ENCODE measurements at places on chromosomes 1 and 21.

- DNase-seq, result no peak
These were observed 71.3 kb upstream of the DNAJC6 start for GRCh38 chr1:65238010-65238409.

DNA sequence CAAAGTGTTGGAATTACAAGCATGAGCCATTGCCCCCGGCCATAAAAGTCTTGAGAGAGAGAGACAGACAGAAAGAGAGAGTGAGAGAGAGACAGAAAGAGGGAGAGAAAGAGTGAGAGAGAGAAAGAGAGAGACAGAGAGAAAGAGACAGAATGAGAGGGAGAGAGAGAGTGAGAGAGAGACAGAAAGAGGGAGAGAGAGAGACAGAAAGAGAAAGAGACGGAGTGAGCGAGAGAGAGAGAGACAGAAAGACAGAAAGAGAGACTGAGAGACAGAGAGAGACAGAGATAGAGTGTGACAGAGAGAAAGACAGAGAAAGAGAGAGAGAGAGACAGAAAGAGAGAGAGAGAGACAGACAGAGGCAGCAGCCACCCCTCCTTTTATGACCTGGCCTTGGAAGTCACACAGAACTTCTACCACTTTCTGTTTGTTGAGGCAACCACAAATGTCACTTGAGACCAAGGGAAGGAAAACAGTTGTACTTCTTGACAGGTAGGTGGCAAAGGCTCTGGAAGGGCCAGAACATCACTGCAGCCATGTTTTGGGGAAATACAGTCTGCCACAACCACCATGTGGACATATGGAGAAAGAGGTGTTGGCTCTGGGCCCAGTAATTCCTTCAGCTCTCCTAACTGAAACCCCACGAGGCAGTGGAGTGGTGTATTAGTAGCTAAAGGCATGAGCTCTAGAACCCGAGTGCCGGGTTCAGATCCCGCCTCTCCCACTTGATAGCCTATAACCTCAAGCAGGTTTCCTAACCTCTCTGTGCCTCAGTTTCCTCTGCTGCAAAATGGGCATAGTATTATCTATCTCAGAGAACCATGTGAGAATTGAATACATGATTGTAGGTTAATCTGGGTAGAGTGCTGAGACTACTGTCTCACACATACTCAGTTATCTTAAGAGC, 50.6 kb downstream of the TNFRSF8 start:
- DNase-seq, result no peak

DNA sequence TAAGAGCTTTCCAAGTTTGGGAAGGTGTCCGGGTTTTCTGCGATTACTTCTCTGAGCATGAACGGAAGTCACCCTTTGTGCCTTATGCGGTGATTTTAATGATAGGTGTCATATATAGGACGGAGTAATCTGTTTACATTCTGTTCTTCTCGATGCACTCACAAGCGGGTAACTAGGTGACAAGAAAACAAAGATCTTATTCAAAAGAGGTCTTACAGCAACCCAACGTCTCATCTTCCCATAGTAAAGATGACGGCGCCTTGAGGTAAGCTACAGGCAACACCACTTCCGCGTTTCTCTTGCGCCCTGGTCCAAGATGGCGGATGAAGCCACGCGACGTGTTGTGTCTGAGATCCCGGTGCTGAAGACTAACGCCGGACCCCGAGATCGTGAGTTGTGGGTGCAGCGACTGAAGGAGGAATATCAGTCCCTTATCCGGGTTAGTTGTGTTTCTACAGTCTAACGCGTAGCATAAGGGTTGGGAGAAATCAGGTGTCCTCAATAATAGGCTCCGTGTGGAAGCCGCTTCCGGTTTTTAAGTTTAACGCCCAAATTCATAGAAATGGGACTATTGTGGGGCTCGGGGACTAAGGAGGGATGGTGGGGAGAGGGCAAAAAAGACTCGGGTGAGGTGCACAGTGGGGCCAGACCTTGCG, at the start of gene UFC1:
UFC1 (plus strand) TSS at position 297 of the 656 bp plus-strand sequence; CDS start at position 317, 20 bp downstream.
- DNase-seq, result peak; percentile 92

GRCh38 chr1:237701534-237701933, 189.2 kb downstream of the ZP4 start:
- DNase-seq, result no peak

GRCh38 chr1:194358208-194358581, 1171.8 kb upstream of the B3GALT2 start:
- DNase-seq, result no peak

DNA sequence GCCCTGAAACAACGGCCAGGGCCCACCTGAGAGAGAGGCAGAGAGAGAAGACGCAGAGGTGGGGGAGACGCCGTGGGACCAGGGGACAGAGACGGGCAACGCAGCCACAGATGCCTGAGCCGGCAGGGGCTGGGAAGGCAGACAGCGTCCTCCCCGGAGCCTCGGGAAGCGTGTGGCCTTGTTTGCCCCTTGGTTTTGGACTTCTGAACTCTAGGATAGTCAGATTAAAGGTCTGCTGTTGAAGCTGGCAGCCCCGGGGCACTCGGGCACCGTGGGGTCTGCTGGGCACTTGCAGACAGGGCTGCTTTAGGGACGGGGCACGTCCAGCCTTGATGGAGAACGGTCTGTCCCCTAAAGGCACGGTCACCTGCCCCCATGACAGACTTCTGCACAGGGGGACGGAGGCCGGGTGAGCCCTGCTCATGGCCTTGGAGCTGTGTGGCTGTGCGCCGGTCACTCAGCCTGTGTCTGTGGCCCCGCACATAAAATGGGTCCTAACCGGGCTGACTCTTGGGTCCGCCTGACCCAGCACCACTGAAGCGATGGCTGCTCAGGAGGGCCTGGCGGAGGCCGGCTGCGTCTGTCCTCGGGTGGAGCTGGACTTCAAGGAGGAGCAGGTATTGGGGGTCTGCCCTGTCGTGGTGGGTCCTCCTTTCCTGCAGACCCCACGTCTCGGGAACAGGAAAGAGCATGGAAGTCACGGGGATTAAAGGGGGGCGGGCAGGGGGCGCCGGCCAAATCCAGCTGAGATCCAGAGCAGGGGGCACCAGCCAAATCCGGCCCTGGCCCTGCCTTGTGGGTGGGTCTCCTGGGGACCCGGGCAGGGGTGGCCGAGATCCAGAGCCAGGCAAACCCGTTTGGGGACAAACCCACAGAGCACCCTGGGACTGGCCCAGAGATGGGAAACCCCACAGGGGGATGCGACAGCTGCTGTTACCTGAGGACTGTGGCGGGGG, 9.6 kb upstream of the RNF223 start:
- DNase-seq, result no peak

GRCh38 chr1:209046935-209047334, 536.6 kb upstream of the CAMK1G start:
- DNase-seq, result no peak

Data from CD4-positive, alpha-beta T cell treated with Interleukin-21 for 1 hour (primary cell).